DND-41 (cell line): ENCODE measurements at places on chromosomes 16 and 17.

DNA sequence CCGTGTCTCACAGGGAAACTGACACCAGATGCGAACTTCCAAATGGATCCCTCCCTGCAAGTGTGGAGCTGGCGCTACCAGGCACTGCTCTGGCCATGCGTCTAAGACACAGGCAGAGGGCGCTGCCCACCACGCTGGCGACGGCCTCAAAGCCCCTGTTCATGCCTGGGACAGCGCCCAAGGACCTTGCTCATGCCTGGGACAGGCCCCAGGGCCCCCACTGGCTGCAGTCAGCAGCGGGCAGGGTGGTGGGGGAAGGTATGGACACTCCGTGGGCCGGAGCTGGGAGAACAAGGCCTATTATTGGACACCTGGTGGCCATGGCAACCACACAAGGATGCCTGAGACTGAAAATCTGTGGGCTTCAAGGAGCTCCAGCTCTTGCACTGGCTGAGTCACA lies 8.8 kb downstream of the ZG16B start:
- DNase-seq: peak; percentile 52

DNA sequence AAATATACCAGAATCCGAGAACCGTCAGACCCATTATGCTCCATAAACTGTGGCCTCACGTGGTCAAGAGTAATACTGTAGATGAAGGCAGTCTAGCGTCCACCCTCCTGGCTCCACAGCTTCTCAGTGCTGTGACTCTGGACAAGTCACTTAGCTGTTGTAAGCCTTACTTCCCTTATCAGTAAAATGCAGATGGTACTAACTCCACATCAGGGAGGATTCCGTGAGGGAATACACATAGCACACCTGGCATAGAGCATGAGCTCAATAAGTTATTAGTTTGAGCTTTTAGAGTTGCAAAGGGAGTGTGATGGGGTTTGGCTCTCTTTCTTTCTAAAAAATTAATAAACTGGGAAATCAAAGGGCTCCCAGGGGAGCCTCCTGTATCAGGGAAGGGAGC lies 49.9 kb downstream of the CDYL2 start:
- DNase-seq: no peak

- no peak for DNase-seq
These were observed 167.2 kb downstream of the PARN start for GRCh38 chr16:14462811-14463210.

DNA sequence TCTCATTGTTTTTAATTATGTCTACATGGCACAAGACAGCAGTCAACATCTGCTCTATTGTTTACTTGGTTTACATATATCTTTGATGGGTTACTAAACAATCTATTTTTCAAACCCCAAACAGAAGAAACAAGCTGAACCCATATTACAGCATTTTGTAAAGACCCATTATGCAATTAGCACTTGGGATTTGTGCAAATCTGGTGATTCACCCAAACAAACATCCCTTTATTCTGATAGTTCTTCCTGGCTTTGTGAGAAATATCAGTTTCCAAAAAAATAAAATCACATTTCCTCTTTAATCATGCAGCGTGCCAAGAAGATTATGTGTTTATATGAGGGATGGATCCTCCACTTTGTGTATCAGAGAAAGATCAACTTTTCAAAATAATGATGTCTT lies 16.8 kb upstream of the RBFOX1 start:
- no peak for DNase-seq

- DNase-seq: no peak
These were observed 19.6 kb upstream of the SLC5A11 start for GRCh38 chr16:24826096-24826690.

DNA sequence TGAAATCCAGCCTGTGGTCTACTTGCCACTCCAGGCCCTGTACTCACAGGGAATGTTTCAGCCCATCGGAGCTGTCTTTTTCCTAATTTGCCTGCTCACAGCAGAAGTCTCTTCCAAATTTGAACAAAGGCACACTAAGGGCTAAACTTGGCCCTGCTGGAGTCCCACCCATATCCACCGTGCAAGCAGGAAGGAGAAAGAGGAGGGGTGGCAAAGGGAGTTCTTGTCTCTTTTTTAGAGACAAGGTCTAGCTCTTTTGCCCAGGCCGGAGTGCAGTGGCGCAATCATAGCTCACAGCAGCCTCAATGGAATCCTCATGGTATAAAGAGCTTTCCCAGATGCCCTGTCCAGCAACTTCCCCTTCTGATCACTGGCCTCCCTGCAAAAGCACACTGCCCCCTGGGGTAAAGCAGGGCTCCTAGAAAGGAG lies 2.7 kb upstream of the PRM1 start:
- no peak for DNase-seq

DNA sequence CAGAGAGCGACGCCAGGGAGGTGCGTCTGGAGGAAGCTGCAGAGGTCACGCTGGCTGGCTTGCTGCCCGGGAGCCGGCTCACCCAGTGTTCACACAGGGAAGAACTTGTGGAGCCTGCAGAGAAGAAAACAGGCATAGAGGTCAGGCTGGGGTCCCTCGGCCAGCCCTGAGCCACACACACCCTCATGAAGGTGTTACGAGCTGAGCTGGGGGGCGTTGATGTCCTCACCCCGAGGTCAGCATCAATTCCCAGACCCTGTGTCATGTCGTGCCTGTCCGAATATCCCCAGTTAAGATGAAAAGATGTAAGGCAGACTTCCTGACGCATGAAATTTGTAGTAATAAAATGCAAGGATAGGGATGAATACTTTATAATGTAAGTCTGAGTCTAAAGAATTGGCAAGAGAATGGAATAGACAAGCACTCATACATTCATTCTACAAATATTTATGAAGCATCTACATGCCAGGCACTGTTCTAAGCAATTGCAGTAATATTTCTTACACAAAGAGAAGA lies 77.1 kb downstream of the USP31 start:
- no peak for DNase-seq

- no peak for DNase-seq
These were observed 60.8 kb downstream of the TMEM235 start for GRCh38 chr17:78291944-78292910.

DNA sequence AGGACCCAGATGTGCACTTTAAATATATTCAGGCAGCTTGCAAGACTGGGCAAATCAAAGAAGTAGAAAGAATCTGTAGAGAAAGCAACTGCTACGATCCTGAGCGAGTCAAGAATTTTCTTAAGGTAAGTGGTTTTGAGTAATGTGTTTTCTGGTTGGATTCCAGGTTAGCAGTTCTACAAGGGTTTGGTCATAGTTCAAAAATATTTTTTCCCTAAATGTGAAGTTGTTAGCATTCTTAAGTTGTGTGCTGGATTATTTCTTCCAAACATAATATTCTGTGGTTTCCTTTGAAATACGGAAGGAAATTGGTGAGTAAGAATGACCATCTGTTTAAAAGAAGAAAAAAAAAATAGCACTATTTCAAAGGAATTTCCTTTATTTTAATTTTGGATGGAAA lies 38.4 kb downstream of the PTRH2 start:
- no peak for DNase-seq

DNA sequence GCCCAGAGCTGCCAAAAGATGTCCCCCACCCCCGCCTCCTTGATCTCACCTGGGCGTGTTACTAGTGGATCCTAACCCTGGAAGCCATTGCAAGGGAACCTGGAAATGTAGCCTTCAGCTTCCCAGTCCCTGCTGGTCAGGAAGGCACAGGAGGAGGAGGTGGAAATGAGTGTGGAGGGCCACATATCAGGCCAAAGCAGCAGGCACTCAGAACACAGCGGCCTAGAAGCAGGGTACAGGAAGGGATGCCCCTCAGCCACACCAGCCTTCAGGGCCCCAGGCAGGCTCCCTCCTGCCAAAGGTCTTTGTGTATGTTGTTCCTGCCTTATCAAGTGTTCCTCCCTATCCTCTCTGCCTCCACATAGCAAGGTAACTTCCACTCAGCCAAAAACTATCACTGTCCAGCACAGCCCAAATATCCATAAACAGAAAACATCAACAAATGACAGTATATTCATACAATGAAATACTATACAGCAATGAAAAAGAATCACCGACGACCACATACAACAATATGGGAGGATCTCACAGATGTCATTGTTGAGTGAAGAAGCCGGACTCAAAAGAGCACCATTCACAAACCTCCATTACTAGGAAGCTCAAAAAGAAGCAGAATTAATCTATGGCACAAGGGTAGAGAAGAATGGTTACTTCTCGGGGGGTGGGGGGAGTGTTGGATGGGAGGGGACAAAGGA lies 28.2 kb upstream of the TNFRSF13B start:
- DNase-seq: no peak

- no peak for DNase-seq
These were observed 12.7 kb downstream of the CNEP1R1 start for GRCh38 chr16:50037662-50038220.

DNA sequence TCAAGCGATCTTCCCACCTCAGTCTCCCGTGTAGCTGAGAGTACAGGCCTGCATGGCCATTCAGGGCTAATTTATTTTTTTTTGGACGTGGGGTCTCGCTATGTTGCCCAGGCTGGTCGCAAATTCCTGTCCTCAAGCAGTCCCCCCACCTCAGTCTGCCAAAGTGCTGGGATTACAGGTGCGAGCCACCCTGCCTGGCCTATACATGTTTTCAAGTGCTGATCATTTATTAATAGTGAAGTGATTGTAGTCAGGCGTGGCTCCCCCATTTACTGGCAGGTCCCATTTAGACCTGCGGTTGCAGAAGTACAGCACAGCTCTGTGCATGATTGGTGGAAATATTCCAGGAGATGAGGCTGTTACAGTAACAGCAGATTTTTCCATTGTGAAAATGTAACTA lies 8.4 kb downstream of the FOXK2 start:
- no peak for DNase-seq

DNA sequence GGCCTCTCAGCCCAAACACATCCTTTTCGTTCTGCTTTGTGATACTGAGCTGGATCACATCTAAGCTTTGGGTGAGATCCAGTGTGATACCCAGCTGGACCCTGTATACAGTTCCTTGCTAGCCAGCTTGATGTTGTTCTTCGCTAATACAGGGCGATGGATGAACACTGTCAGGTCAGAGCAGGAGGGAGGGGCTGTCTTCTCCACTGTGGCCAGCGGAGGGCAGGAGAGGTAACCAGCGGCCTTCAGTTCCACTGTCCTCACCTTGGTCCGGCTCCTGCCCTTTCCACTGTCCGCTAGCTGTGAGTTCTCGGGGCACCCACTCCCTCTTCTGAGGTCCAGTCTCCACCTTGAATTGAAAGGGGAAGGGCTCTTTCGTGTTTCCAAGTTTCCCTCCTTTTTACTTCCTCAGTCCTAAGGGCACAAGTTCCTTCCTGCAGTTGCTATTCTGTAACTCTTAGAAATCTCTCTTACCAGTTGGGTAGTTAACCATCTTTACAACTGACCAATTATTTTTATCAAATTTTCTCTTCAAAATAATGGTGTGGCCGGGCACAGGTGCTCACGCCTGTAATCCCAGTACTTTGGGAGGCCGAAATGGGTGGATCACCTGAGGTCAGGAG lies 3.0 kb upstream of the ZNF213 start:
- DNase-seq: peak; percentile 62

GRCh38 chr17:31387438-31387837 lies 4.0 kb upstream of the RAB11FIP4 start:
- DNase-seq: no peak

GRCh38 chr16:84502581-84502980 lies 1.9 kb downstream of the MEAK7 start:
- no peak for DNase-seq

DNA sequence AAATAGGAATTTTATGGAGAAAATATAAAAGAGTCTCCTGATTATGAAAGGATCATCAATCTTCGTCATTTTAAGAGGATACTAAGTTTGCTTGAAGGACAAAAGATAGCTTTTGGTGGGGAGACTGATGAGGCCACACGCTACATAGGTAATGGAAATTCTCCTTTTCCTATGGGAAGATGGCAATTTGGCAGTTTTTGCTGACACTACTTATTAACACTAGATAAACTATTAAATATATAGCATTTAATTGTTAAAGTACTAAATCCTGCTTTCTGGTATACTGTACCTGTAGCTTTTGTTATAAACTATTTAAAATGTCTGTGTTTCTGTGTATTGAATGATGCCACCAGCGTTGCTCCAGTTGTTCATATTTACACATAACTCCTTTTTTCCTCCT lies 12.6 kb downstream of the ALDH3A2 start:
- no peak for DNase-seq

DNA sequence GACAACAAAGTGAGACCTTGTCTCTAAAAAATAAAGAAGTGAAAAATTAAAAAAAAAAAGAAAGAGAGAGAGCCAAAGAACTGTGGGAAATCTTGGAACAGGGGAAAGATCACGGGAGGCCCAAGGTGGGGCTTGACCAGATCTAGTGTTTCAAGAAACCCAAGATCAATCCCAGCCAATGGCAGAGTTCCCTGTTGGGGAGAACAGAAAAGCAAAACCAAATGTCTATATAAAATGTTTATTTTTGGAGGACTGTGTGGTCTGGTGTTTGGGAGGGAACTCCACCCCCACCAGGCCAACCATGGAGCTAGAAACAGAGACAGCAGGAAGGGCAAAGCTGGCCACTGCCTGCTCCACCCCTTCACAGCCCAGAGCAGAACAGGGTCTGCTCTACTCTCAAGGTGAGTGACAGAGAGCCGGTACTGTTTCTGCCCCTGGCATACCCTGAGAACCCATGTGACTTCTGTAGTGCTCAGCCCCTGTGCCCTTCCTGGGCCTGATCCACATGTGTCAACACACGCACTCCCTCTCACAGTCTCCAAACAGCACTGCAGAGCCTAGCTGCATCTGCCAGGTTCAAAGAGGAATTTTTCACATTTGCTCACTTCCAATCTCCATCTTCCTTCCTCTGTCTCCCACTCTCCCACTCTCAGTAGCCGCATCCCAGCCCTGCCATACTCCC lies 3.7 kb downstream of the TMEM101 start:
- no peak for DNase-seq

- no peak for DNase-seq
These were observed 33.3 kb downstream of the GLG1 start for GRCh38 chr16:74573622-74574021.

GRCh38 chr16:50121278-50121677 lies 31.8 kb upstream of the TENT4B start:
- DNase-seq: no peak

DNA sequence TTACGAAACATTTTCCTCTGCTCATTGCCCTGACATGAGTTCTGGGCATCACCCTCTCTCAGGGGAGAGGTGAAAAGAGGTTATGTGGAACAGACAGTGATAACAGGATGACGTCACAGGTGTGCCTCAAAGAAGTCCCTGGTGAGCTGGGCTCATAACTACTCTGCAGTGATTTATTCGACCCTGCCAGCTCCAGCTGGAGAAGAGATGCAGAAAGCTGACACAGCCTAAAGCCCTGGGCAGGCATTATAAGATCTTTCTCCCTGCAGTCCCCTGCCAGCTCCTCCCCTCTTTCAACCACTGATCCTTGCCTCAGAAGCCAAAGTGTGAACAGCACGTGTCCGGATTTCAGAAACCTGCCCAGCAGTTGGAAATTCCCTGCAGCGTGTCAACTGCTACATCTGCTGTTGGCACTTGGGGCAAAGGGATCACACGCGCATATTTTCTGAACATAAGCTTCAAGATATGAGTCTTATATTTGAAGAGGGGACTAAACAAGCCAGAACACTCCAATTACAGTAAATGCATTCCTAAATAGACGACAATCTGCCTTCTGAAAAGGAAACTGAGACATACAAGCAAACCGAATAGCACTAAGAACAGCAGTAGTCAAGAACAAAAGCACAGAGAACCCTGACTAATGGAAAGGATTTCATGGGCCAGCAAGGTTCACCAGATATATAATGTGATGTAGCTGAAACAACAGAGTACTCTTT lies 80.5 kb downstream of the SMG6 start:
- no peak for DNase-seq
